ENCODE measurements at places on chromosomes 7 and 10.

DNA sequence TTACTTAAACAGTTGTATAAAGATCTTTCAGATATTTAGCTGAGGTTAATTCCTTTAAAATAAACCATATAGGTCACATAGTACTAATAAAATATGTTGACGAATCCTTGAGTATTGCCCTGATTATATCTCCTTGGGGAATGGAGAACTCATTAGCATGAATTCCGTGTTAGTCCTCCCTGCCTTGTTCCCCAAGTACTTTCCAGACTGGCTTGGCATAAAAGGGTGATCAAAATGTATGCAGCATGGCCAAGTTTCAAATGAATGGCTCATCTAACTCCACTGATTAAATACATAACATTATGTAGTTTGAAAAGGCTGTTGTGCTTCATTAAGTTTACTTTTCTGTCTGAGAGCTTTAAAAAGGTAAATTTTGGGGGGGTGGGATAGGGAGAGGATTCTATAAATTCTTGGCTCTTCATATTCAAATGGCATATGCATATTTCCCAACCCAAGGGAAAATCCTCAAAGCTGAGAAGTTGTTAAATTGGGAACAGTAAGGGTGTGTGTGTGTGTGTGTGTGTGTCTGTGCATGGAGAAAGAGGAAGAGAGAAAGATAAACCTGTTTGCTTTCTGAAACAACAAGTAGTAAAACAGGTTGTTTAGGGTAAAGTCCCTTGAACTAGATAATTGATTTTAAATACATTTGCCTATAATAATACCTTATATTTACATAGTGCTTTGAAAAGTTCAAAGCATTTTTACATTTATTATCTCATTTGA, 4.8 kb upstream of the ADD3 start:
- no peak for DNase-seq

DNA sequence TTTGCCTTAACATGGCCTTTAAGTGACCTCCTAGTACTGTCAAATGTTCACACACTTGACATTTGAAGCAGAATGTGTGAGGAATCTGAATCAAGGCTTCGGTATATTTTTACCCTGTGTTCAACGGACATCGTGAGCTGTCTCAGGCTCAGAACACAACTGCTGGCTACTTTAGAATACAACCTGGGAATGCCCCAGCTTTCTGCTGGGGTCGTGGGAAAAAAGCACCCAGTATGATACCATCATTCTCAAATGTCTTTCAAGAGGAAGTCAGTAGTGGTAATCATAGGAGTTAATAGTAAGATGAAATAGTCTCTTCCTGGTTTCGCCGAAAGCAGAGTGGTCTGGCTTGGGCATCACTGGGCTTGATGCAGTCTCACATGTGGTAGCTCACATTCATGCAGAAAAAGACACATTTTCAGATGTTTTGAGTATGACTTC, 67.2 kb downstream of the CREB5 start:
- DNase-seq = no peak

- no peak for DNase-seq
Measured at GRCh38 chr10:49301302-49301701, 2.3 kb downstream of the C10orf71 start.

GRCh38 chr10:101772895-101773761, 2.8 kb downstream of the FGF8 start:
- DNase-seq = no peak

DNA sequence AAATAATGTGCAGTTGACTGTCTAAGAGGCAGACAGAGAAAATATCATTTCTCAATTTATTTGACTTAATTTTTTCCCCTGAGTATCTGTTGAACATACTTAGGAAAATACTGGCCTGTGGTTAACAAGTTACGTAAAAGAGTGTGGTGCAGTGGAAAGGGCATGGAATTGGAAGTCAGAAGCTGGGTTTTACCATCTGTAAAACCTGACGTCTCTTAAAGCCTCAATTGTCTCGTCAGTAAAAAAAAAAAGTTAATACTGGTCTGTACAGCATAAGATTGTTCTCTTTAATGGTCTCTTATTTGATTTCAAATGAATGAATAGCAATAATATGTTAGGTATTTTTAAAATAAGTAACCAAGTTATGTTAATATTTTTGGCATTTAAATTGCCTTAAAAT, 67.8 kb downstream of the PHTF2 start:
- DNase-seq = peak; percentile 37

GRCh38 chr10:649798-650440, 39.5 kb downstream of the DIP2C start:
- DNase-seq = no peak

Measured in GM23248 (cell line).